Endothelial cell (in vitro differentiated cells): ENCODE measurements at places on chromosomes 2 and 18. TPM values are rescaled to one million over a fixed set of nuclear protein-coding genes. Genes with fewer than 3 reads are reported as not detected.

GRCh38 chr2:7119132-7119835 is 202.1 kb downstream of the RNF144A start:
- no peak overlapping the region for H3K27ac ChIP-seq
- H3K27me3 ChIP-seq, result no peaks in the 10 kb centered on the region
- peak; percentile 44 for DNase-seq
- no peak overlapping the region for H3K4me3 ChIP-seq
- H3K36me3 ChIP-seq, result no peaks in the 10 kb centered on the region

GRCh38 chr2:138922973-138923563 is 142.9 kb upstream of the NXPH2 start:
- no peak for DNase-seq
- H3K36me3 ChIP-seq, result no peaks in the 10 kb centered on the region
- peaks cover 7% of the 10 kb centered on the region for H3K4me1 ChIP-seq
- H3K27me3 ChIP-seq, result no peaks in the 10 kb centered on the region
- H3K4me3 ChIP-seq, result no peak overlapping the region
- H3K27ac ChIP-seq, result no peak overlapping the region

- no peak overlapping the region for H3K27ac ChIP-seq
- no peak overlapping the region for H3K4me3 ChIP-seq
- no peaks in the 10 kb centered on the region for H3K27me3 ChIP-seq
- DNase-seq, result no peak
- H3K36me3 ChIP-seq, result no peaks in the 10 kb centered on the region
Observed at GRCh38 chr2:176999301-176999700, 213.3 kb upstream of the HNRNPA3 start.

Gene SPTBN1
- total RNA-seq, result 983 TPM

Gene GAL3ST2
- not detected for total RNA-seq

- H3K36me3 ChIP-seq, result no peaks in the 10 kb centered on the region
- DNase-seq, result no peak
- no peaks in the 10 kb centered on the region for H3K4me1 ChIP-seq
- H3K27ac ChIP-seq, result no peak overlapping the region
- no peaks in the 10 kb centered on the region for H3K27me3 ChIP-seq
- H3K4me3 ChIP-seq, result no peak overlapping the region
Observed at GRCh38 chr18:45619062-45619825, 4.0 kb downstream of the SLC14A2 start.

GRCh38 chr2:33222309-33222708 is 254.1 kb upstream of the RASGRP3 start:
- peaks cover 33% of the 10 kb centered on the region for H3K4me1 ChIP-seq
- H3K27ac ChIP-seq, result peak overlapping the region; percentile 61
- no peak overlapping the region for H3K4me3 ChIP-seq
- peaks cover 2% of the 10 kb centered on the region for H3K27me3 ChIP-seq
- DNase-seq, result no peak
